RPMI8226 (cell line): ENCODE measurements at places on chromosomes 5 and 9.

DNA sequence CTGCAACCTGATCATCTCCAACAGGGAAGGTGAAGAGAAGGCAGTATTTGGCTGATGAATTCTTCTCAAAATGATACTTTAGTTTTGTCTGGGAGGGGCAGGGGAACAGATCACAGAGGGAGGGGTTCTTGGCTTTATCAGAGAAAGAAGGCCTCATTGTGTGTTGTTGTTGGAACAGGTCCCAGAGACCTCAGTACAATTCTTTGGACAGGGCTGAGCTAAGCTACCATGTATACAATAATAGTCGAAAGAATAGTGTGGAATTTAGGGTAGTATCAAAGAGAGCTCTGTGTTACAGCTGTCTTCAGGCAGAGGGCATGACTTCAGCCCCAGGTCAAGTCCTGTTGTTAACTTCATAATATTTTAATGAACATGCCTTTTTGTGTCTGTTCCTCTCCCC, 39.9 kb downstream of the ARHGAP26 start:
- no peak for DNase-seq

- DNase-seq, result no peak
These were observed 2.4 kb upstream of the DBN1 start for GRCh38 chr5:177475563-177476427.

DNA sequence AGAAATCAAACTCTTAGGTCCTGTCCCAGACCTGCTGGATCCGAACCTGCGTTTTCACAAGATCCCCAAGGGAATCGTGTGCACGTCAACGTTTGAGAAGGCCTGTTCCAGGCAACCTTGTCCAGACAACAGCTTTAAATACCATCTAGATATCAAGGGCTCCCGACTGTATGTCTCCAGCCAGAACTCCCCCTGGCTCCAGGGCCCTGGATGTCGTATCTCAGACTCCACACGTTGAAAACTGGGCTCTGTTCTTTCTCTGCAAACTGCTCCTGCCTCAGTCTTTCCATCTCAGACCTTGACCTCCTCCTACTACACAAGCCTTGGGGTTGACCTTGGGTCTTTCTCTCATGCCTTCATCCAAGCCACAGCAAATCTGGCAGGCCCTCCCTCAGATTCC, 5.8 kb upstream of the ENG start:
- no peak for DNase-seq

- no peak for DNase-seq
These were observed 45.6 kb downstream of the CFAP90 start for GRCh38 chr5:7805379-7805778.

DNA sequence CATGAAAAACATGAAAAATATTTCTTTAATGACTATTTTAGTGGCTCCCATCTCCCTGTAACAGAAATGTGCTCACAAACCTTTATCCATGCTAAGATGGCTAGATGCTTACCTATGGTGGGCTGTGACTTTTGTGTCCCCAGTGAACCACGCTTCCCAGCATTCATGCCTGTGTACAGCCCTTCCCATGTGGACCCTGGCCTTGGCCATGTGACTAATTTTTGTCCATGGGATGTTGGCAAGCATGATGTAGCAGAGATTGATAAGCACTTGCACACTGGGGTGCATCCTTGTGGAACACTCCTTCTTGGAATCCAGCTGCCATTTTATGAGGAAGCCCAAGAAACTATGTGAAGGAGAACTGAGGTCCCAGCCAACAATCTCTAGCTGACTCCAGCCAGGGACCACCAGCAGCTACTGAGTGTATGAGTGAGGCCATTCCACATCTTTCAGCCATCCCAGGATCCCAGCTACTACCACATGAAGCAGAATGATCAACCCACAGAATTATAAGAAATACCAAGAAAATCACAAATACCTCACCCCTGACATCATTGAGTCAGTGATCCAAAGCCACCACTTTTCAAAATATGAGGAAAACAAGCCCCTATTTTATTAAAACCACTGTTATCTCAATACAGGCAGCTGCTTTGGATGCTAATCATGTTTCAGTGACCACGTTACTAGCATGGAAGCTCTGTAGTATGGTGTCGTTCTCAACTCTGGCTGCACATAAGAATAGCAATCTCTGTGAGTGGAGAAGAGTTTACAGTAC, 16.1 kb upstream of the RAI14 start:
- no peak for DNase-seq

DNA sequence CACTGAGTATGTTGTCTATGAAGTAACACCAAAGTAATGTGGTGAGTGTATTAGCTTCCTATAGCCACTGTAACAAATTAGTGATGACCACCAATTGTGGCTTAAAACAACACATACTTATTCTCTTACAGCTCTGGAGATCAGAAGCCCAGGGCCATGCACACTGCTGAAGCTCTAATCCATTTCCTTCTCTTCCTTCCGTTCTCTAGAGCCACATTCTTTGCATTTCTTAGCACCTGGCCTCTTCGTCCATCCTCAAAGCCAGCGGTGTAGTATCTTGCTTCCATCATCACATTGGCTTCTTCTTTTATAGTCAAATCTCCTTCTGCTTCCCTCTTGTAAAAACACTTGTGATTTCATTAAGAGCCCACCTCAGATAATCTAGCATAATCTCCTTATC, 230.3 kb upstream of the RFX3 start:
- no peak for DNase-seq

DNA sequence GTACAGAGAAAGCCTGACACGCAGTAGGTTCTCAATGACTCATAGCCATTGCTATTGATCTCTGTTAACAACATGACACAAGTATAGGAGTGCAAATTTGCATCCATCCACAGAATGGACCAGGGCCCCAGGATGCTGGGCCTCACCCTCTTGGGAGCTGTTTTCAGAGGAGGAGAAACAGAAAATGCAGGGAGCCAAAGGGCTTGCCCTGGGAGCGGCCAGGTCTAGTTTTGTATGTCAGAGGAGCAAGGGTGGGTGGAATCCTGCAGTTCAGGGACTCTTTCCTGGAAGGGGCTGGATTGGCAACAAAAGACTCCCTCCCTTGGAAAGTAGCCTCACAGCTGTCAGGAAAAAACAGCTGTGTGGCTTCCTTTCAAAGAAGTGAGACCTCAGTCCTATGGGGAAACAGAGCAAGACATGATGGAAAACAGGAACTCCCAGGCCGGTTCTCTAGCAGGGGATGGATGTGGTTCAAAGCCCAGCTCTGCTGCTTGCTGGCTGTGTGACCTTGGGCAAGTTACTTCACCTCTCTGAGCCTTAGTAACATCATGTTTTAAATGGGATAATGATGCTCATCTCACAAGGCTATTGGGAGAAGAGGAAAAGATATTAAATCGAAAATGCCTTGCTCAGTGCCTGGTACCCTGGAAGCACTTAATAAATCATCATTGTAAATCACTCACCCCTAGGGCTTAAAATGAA, 50.5 kb upstream of the SH3PXD2B start:
- no peak for DNase-seq
